T-helper 2 cell treated with Interferon-gamma antibody and Interleukin-4, amounts not matched to agents 100 ng/mL and 5 ng/mL, for 36 hours (primary cell): ENCODE measurements at places on chromosomes 16 and 17. TPM values are rescaled to one million over a fixed set of nuclear protein-coding genes. Genes with fewer than 3 reads are reported as not detected.

The XAF1 gene
- total RNA-seq = 199 and 213 TPM in 2 replicates

The CCDC57 gene
- total RNA-seq = 59.0 and 60.1 TPM in 2 replicates

The PSMC3IP gene
- total RNA-seq = 17.7 and 18.9 TPM in 2 replicates

The MED9 gene
- total RNA-seq = 12.5 and 14.6 TPM in 2 replicates

The PPM1E gene
- 0.02 and 0.05 TPM in 2 replicates for total RNA-seq

The TMEM114 gene
- not detected in 2 replicates for total RNA-seq

The HASPIN gene
- 25.9 and 26.9 TPM in 2 replicates for total RNA-seq

The KRT14 gene
- total RNA-seq = not detected in 2 replicates

The OR1A1 gene
- 0.07 TPM in 1 of 2 replicates, not detected in the other for total RNA-seq
